ENCODE measurements at places on chromosomes 6 and 20.

GRCh38 chr6:154039231-154039842, at the start of gene OPRM1:
TSS of gene OPRM1 (plus strand) at chr6:154039240. CDS start at chr6:154039545, 305 bp downstream.
- no peak for DNase-seq

- no peak for DNase-seq
Observed at GRCh38 chr20:63006540-63007359, at the start of gene BHLHE23. TSS of gene BHLHE23 (minus strand) at chr20:63006964. CDS start at chr20:63006774, 190 bp downstream.

DNA sequence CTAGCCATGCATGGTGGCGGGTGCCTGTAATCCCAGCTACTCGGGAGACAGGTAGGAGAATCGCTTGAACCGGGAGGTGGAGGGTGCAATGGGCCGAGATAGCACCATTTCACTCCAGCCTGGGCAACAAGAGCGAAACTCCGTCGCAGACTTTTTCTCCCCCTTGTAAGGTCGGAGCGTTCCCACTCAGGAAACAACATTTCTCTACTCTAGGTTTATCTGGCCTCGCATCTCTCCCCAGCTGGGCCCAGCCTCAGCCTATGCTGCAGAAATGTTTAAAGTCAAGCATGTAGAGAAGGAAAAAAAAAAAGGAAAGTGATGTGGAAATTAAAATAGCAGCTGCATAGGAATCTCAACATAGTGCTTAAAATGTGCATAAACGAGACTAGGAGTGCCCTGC, 172.3 kb downstream of the TRIM27 start:
- DNase-seq: no peak

DNA sequence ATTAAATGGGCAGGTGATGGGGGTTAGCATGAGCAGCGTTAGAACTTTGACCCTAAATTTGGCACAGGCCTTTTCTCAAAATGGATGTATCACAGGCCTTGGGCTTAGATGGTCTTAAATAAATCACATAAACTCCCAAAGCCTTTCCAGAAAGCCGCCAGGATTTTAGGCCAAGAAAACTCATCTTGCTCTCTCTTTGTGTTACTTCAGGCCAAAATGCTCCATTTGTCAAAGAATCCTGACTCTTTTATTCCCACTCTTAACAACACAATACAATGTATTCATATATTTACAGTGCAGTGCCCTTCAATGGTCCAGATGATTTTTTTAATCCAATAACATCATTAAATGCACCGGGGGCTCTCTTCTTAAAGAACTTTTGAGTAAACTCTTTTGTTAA, 5.9 kb upstream of the TCP11 start:
- DNase-seq: no peak

DNA sequence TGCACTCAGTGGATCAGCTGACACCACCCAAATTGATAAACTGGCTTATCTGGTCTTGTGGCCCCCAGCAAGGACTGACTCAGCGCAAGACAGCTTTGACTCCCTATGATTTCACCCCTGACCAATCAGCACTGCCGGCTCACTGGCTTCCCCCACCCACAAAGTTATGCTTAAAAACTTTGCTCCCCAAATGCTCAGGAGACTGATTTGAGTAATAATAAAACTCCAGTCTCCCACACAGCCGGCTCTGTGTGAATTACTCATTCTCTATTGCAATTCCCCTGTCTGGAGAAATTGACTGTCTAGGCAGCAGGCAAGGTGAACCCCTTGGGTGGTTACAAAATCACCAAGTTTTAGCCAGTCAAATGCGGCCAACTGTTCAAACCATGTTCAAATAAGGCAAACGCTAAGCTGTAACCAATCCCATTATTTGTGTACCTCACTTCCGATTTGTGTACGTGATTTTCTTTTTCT, 32.5 kb downstream of the SLC22A2 start:
- DNase-seq: no peak

DNA sequence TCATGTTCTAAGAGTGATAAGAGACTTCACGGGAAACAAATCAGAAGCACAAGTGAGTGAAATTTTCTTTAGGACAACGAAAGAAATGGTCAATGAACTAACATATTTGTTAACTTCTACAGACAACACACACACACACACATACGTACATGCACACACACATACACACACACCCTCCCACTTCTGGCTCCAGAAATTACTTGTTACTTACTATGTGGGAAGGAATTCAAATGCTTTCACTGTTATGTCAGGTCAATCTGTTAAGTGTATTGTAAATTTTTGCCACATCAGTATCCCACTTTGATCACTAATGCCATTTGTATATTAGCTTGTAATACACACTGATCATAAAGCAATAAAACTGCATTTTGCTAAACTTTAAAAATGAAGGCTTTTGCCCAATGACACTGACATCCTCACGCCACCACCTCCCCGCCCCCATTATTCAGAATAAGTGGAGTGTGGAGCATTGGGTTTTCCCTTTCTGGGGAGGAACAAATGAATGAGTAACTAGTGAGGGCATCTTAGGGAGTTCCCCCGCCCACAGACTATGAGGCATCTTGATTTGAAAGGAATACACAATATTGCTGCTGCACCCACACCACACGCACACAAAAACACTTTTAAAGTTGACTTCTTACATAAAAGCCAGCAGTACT, 76.2 kb downstream of the ATXN1 start:
- no peak for DNase-seq

DNA sequence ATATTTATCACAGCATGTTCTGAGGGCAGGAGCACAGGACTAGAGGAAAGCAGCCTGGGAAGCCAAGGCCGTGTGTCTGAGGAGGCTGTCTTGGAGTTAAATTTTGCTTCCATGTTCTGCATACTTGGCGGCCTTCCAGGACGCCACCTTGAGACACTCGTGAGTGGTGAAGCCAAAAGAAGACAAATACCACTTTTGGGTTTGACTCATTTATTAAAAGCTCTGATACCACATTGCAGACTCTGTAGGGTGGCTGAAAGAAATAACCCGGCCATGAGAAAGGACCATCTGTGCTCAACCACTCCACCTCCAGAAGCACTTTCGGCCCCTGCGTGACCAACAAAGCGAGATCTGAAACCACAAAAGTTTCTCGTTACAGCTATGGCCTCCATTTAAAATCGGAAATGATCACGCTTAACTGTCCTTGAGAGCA, 120.0 kb downstream of the TMEM242 start:
- no peak for DNase-seq

GRCh38 chr20:39855056-39855455, 834.0 kb downstream of the MAFB start:
- no peak for DNase-seq

DNA sequence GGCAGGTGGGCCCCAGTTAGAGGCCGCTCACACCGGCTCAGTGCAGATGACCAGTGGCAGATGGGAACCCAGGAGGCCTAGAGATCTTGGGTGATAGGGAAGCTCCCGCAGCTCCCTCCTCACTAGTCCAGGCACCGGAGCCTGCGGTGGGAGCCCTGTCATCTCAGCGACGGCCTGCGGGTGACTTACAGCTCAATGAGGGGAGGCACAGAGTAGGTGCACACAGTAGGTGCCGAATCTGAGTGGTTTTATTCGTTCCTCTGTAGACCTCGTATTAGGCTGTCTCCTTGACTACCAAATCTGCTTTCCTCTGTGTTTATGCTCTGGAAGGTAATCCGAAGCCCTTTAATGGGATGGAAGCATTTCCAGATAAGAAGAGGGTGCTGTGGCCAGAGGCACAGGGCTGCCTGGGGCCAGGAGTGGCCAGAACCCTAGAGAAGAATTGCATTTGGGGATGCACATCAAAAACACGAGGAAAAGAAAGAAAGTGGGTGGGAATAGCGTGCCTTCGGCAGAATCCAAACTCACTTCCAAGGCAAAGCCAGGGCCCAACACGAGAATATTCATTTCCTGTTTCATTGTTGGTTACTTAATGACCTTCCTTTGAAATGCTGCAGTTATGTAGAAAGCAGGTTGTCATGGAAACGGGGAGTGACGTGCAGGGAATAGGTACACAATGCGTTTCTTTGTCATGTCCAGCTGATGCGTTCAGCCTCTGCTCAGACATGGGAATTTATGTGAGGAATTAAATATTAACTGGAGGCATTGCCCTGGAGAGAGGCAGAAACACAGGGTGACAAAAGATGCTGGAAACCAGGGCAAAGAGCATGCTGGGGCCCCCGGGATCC, 24.7 kb downstream of the MYT1 start:
- no peak for DNase-seq

- DNase-seq: no peak
Observed at GRCh38 chr6:12014027-12014872, 2.1 kb downstream of the HIVEP1 start.

DNA sequence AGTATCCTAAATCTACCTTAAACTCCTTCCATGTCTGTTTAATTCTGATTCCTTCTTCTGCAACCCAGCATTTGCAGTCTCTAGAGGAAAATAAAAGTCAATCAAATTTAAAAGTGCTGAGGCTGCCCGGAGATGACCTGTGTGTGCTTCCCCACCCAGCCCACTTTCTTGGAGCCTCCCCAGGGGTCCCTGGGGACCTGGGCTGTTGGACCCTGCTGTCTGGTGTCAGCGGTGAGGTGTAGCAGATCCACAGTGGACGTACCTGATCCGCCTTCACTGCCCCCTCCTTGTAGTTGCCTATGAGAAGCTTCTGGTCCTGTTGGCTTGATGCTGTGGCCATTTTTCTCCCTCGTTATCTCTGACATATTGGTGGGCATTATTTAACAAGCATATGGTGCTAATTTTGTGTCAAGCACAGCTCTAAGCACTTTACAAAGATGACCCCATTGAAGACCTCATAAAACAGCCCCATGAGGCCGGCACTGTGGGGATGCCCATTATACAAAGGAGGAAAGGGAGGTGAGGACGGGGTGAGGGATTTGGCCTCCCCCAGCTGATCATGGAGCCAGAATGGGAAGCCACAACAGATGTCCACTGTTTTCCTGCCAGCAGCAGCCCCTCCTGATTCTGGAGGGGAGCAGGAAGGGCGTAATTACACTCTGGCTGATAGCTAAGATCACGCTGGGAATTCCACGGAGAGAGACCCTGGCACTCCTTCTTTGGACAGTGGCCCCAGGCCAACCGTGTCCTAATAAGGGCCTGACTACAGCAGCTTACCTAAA, 628.2 kb downstream of the CDH26 start:
- DNase-seq: no peak

DNA sequence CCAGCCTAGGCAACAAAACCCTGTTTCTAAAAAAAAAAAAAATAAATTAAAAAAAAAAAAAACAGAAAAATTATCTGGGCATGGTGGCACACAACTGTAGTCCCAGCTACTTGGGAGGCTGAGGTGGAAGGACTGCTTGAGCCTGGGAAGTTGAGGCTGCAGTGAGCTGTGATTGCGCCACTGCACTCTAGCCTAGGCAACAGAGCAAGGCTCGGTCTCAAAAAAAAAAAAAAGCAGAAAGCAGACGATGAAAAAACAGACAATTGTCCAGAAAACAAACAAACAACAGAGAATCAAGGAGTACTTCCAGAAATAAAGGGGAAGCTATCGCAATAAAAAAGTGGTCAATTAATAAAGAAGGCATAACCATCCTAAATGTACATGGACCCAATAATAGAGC, 229.4 kb downstream of the GMDS start:
- no peak for DNase-seq

- DNase-seq: no peak
Observed at GRCh38 chr6:24692848-24693592, 25.9 kb downstream of the C6orf62 start.

GRCh38 chr6:68364271-68364805, 270.7 kb upstream of the ADGRB3 start:
- DNase-seq: no peak

DNA sequence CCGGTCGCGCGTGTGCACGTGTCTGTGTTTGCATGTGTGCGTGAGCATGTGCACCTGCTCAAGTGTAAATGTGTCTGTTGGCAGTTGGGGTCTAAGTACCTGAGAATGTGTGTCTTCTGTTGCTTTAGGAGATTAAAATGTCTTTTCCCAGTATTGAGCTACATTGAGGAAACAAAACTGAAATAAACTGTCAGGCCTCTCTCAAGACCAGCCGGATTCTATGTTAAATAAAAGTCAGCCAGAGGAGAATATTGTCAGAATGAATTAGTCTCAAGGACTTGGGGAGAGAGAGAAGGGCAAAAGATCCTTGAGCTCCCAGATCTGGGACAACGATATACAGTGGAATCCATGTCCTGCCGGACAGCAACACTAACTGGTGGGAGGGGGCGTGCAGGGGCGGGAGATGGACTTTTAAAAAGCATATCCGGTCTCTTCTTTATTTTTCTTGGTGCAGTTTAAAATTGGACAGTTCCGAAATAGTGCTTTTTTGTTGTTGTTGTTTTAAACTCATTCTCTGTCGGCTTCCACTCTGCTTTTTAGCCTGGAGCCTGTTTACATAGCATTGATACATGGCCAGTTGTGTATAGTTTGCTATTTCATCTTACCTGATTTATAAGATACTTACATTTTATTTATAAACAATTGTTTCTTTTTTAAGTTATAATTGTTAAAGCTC, 3.3 kb upstream of the TBX18 start:
- no peak for DNase-seq

DNA sequence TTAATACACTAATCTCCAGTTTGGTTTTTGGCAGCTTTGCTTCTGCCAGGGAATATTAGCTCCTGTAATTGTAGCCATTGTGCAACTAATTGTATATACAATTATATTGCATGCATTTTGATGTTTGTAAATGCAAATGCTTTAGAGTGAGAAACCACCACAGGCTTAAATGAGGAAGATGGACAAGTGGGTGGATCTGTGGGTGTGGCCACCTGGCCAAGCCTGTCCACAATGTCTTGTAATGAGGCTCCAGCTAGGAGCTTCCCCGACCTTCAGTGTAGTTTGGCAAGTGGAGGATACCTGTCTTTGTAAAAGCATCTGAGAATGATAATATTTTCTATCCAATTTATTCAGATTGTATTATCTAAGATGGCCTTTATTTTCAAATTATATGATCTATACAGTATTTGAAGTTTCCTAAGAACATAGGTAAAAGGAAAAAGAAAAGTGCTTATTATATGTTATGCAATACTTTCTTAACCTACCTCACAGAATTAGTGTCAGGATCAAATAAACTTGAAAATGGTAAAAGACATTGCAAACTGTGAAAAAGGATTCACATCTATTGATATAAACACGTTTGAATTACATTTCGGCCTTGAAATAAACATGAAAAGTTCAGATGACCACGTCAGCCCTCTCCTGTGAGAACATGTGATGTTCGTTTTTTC, 49.3 kb upstream of the ARID1B start:
- DNase-seq: no peak

GRCh38 chr6:108945681-108946159, 97.5 kb downstream of the ARMC2 start:
- DNase-seq: no peak

DNA sequence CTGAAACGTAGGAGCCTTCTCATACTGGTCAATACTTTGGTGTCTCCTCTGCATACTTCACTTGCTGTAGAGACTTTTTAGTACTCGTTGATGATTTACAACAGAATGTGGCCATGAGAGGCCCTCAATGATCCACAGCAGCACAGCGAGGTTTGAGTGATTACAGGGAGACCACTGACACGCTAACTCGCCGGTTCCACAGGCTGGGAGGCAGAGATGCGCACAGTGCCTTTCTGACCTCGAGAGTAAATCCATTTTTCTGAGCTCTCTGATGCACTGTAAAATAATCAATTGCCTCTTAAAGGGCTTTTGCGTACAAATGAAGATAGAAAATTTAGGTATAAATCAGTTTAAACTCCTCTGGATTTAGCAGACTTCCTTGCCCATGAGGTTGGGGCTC, 56.2 kb upstream of the TBC1D7 start:
- DNase-seq: no peak

- no peak for DNase-seq
Observed at GRCh38 chr6:139597771-139598755, 223.6 kb upstream of the CITED2 start.

- DNase-seq: no peak
Observed at GRCh38 chr6:73042892-73043291, 182.4 kb downstream of the KHDC1L start.

Measured in hematopoietic multipotent progenitor cell treated with erythropoietin and hydrocortisone succinate and interleukin-3 and kit ligand, for 15 days (in vitro differentiated cells).